Suppressor macrophage (primary cell): ENCODE measurements at places on chromosomes 7 and 10.

GRCh38 chr10:49351669-49352068, 44.2 kb downstream of the DRGX start:
- no peak for DNase-seq

DNA sequence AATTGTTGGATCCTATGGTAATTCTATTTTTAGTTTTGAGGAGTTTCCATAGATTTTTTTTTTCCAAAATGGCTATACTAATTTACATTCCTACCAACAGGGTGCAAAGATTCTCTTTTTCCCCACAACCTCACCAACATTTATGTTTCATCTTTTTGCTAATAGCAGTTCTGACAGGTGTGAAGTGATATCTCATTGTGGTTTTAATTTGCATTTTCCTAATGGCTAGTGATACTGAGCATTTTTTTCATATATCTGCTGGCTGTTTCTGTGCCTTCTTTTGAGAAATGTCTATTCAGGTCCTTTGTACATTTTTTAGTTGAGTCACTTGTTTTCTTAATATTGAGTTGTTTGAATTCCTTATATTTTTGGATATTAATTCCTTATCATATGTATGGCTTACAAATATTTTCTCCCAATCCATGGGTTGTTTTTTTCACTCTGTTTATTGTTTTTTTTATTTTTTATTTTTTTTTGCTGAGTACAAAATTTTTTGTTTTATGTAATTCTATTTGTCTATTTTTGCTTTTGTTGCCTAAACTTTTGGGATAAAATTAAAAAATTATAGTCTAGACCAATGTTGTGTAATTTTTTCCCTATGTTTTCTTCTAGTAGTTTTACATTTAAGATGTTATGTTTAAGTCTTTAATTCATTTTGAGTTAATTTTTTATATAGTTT, 205.9 kb upstream of the ADCY1 start:
- no peak for DNase-seq

DNA sequence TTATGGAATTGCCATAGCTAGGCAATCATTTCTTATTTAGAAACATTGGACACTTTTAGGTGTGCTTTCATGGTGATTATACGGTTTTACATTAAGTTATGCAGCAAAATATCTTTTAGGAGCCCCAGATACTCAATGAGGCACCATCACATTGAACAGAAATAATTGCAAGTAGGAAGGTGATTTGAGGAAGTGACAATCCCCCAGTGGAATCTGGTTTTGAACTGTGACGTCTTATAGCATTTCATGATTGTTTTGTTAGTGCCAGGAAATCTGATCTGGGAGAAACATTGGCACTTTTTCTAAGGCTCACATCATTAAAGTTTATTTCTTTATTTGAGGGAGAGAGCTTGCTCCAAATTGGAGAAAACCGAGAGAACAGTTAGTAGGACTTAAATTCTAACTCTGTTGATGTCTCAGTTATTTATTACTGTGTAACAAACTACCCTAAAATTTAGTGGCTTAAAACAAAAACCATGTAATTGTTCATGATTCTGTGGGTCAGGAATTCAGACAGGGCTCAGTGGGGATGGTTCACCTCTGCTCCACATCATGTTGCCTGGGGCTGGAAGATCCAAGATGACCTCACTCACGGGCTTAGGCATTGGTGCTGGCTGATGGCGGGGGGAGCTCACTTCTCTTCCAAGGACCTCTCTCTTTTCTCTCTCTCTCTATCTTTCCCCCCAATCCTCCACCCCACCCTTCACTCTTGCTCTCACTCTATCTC, 78.2 kb upstream of the STEAP1B start:
- DNase-seq, result peak; percentile 33

DNA sequence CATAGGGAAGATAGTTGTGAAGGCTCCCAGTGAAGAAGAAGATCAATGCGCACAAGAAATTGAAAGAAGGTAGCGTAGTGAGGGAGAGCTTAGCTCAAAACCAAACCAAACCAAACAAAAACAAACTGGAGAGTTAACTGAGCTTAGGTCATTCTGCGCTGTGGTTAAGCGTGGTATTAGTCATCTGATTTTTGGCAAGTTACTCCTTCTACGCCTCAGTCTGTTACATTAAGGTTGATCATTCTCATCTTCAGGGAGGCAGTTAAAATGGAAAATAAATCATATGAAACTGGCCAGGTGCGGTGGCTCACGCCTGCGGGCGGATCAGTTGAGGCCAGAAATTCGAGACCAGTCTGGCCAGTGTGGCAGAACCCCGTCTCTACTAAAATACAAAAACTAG, 259.7 kb downstream of the EXOC4 start:
- DNase-seq, result no peak

- DNase-seq, result peak; percentile 57
Measured at GRCh38 chr7:6530626-6531491, 20.4 kb downstream of the GRID2IP start.

- no peak for DNase-seq
Measured at GRCh38 chr7:117111535-117111934, 158.2 kb downstream of the ST7 start.

- DNase-seq, result no peak
Measured at GRCh38 chr7:88127637-88128290, 92.1 kb downstream of the SRI start.

- DNase-seq, result no peak
Measured at GRCh38 chr10:105538874-105539273, 897.8 kb downstream of the SORCS3 start.

DNA sequence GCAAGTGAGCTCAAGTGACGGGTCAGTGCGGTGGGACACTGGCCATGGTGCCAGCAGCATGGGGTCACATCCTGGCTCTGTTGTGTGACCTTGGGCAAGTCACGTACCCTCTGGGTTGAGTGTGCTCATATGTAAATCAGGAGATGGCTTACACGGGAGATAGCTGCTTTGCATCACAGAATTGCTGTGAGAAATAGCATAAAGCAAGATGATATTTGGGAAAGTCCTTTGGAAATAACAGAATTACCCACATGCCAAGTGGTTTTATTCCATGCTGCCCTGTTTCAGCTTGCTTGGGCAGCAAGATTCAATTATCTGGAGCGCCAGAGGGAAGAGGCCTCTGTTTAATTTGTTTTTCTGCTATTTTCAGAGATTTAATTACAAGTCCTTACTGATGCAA, 48.9 kb downstream of the LYZL2 start:
- DNase-seq, result no peak

DNA sequence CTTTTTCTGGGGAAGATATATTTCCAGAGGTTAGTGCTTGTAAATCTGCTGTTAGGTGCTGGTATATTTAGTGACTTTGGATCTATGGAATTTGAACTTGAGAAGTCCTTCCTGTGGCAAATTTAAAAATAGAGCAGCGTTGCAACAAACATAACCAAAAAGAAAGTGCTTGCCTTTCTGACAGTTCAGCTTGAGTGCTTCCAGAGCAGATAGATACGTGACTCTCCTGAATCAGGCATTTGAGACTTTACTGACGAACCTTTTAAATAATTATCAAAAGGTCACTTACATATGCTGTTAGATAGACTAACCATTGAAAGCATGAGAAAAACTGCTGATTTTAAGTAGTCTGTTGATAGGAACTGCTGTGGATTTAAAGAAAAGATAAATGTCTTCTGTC, 387.5 kb upstream of the LRRTM3 start:
- no peak for DNase-seq

GRCh38 chr7:2710286-2710655, 22.3 kb downstream of the AMZ1 start:
- DNase-seq, result no peak
